ENCODE measurements at places on chromosomes 6 and 20. TPM values are rescaled to one million over a fixed set of nuclear protein-coding genes. Genes with fewer than 3 reads are reported as not detected.
A peak's percentile ranks its signal among the peaks of the same experiment; 100 is the strongest.

Gene ZFP57
- 0.05 TPM for polyA plus RNA-seq

Gene SLC22A7
- 0.16 TPM for polyA plus RNA-seq

Gene HTR1E
- polyA plus RNA-seq: not detected

Gene TREM1
- 1.9 TPM for polyA plus RNA-seq

Gene KHDC1L
- polyA plus RNA-seq: 2.8 TPM

Gene ABHD12
- 28.8 TPM for polyA plus RNA-seq

Gene SYCP2L
- 0.43 TPM for polyA plus RNA-seq

Gene REM1
- polyA plus RNA-seq: 1.2 TPM

Gene EPB41L2
- polyA plus RNA-seq: 22.4 TPM

Gene TRIM15
- polyA plus RNA-seq: 0.59 TPM

- no peak for DNase-seq
- no peaks in the 10 kb centered on the region for H3K4me1 ChIP-seq
- H3K27ac ChIP-seq: no peak overlapping the region
- no peaks in the 10 kb centered on the region for H3K27me3 ChIP-seq
- H3K36me3 ChIP-seq: no peaks in the 10 kb centered on the region
Observed at GRCh38 chr6:89597988-89598387, 40.6 kb downstream of the LYRM2 start.

- H3K27ac ChIP-seq: no peak overlapping the region
- DNase-seq: no peak
- H3K36me3 ChIP-seq: no peaks in the 10 kb centered on the region
- no peak overlapping the region for H3K4me3 ChIP-seq
- no peaks in the 10 kb centered on the region for H3K27me3 ChIP-seq
Observed at GRCh38 chr6:43708860-43709653, 21.5 kb upstream of the MRPS18A start.

GRCh38 chr6:44926556-44926955 is 401.6 kb upstream of the RUNX2 start:
- no peaks in the 10 kb centered on the region for H3K27me3 ChIP-seq
- H3K36me3 ChIP-seq: no peaks in the 10 kb centered on the region
- H3K4me3 ChIP-seq: no peak overlapping the region
- H3K27ac ChIP-seq: no peak overlapping the region
- H3K4me1 ChIP-seq: no peaks in the 10 kb centered on the region
- DNase-seq: no peak

DNA sequence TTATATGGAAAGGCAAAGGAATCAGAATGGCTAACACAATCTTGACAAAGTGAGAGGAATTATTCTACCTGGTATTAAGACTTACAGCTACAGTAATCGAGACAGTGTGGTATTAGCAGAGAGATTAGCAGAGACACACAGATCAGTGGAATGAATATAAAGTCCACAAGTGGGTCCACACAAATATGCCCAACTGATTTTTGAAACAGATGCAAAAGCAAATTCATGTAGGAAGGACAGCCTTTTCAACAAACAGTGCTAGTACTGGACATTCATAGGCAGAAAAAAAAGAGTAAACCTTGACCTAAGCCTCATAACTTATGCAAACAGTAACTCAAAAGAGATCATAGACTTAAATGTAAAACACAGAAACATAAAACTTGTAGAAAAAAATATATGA is 22.6 kb downstream of the HACE1 start:
- no peaks in the 10 kb centered on the region for H3K4me1 ChIP-seq
- H3K27me3 ChIP-seq: no peaks in the 10 kb centered on the region
- H3K27ac ChIP-seq: no peak overlapping the region
- no peak for DNase-seq
- H3K4me3 ChIP-seq: no peak overlapping the region
- peaks cover 14% of the 10 kb centered on the region for H3K36me3 ChIP-seq

DNA sequence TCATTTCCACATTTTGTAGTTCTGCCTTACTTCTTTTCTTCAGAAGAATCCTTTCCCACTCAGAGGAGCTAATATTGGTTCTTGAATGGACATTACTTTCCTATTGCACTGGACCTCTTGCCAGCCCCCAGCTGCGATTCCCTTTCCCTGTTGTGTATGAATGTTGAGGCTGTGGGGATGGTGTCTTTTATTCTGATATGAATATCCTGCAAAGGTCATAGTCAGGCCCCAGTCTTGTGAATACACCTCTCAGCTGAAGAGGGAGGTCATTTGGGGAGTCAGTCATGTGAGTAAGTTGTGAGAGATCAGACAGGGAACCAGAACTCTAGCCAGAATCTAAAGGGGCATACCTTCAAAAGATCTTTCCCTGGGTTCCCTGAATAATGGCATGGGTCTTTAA is 32.6 kb upstream of the OSTM1 start:
- no peaks in the 10 kb centered on the region for H3K36me3 ChIP-seq
- no peaks in the 10 kb centered on the region for H3K4me1 ChIP-seq
- no peak overlapping the region for H3K4me3 ChIP-seq
- no peak overlapping the region for H3K27ac ChIP-seq
- peaks cover 36% of the 10 kb centered on the region for H3K27me3 ChIP-seq

- DNase-seq: peak; percentile 81
- no peaks in the 10 kb centered on the region for H3K36me3 ChIP-seq
- H3K27me3 ChIP-seq: peaks cover 62% of the 10 kb centered on the region
- no peak overlapping the region for H3K27ac ChIP-seq
- peaks cover 6% of the 10 kb centered on the region for H3K4me1 ChIP-seq
Observed at GRCh38 chr20:2688041-2688591, 4.5 kb upstream of the EBF4 start.

GRCh38 chr6:1464781-1465370 is 75.5 kb downstream of the FOXF2 start:
- DNase-seq: no peak
- no peak overlapping the region for H3K27ac ChIP-seq
- no peak overlapping the region for H3K4me3 ChIP-seq
- no peaks in the 10 kb centered on the region for H3K36me3 ChIP-seq

DNA sequence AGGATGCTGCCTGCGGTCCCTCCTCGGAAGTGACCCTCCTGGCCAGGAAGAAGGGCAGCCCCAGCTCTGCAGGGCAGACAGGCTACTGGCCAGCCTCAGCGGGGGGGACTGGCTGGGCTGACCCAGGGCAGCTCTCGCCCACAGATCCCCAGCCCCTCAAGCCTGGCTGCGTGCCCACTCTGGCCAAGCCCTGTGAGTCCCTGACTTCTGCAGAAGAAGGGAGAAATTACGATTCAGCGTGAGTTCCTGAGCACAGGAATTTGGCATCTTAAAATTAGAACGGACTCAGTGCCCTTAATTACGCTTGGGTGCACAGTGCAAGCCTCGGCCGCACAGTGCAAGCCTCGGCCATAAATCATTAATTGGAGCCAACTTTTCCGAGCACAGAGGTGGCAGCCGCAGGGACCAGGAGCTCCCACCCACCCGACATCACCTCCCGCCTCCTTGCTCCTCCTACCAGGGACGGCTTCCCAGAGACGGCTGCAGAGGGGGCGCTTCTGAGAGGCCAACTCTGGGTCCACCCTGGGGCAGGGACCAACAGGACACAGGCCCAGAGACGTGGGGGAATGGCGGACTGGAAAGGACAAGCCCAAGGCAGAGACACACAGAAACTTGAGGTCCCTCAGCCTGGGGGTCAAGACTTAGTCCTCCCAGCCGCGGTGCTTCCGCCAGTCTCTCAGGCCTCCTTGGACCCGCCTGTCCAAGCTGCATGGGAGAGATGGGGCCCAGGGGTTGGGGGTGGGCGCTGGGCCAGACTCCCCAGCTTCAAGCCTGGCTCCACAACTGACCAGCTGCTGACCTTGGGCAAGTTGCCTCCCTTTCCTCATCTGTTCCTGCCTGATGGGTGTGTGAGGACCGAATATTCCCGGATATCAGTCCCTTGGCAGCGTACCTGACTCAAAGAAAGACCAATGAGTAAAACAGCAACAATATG is 165.4 kb downstream of the TAF4 start:
- DNase-seq: no peak
- peaks cover 4% of the 10 kb centered on the region for H3K27me3 ChIP-seq
- H3K4me3 ChIP-seq: no peak overlapping the region
- no peaks in the 10 kb centered on the region for H3K36me3 ChIP-seq
- no peaks in the 10 kb centered on the region for H3K4me1 ChIP-seq

DNA sequence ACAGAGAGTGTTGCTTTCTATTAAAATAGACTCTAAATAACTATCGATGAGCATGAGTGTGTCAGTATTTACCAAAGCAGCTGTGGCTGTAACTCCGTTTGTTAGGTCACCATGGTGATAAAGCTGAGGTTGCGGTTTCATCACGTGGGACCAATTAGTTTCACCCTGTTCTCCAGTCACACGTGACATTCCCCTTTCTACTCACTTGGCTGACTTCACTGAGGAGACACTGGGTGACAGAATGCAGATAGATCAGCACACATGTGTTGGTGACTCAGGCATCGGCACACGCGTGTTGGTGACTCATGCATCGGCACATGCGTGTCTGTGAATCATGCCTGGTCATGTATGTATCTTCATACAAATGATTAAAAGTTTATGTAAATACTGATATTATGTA is 285.4 kb downstream of the THBS2 start:
- no peak overlapping the region for H3K4me3 ChIP-seq
- H3K4me1 ChIP-seq: no peaks in the 10 kb centered on the region
- H3K27me3 ChIP-seq: no peaks in the 10 kb centered on the region
- H3K36me3 ChIP-seq: no peaks in the 10 kb centered on the region
- DNase-seq: no peak

- DNase-seq: no peak
- no peak overlapping the region for H3K27ac ChIP-seq
- no peaks in the 10 kb centered on the region for H3K36me3 ChIP-seq
- no peaks in the 10 kb centered on the region for H3K4me1 ChIP-seq
- H3K27me3 ChIP-seq: no peaks in the 10 kb centered on the region
Observed at GRCh38 chr6:129646642-129647041, 63.3 kb downstream of the ARHGAP18 start.

DNA sequence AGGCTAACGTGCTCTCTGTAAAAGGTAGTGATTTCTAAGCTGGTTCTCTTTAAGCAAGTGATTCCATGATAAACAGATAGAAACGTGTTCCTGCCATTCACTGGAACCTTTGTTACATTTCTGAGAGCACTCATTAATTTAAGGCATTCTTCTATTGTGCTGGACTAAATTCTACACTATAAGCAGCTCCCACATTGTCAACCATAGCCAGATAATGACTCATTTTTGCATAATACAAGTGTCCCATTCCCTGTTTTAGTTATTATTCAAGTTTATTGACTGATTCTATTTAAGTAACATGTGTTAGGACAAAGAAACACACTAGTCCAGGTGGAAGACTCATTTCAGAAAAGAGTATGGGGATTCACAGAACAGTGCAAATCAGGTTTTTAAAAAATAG is 13.5 kb upstream of the XRN2 start:
- no peaks in the 10 kb centered on the region for H3K36me3 ChIP-seq
- H3K4me3 ChIP-seq: no peak overlapping the region
- H3K4me1 ChIP-seq: no peaks in the 10 kb centered on the region
- no peak for DNase-seq

DNA sequence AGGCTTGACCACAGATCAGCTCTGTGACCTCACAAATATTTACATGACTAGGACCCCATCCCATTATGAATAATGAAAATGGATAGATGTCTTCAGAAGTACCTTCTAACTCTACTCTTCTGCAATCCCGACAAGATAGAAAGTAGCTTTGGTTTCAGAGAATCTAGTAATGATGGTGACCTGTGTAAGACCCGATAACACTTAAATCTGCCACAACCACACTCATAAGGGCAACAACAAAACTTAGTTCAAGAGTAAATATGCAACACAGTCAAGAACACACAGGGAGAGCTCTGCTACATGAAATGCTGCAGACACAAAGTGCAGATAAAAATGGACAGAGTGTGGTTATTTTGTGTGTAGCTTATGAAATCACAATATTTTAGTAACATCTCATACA is 9.6 kb downstream of the CHD6 start:
- DNase-seq: no peak
- no peaks in the 10 kb centered on the region for H3K36me3 ChIP-seq
- H3K27ac ChIP-seq: no peak overlapping the region
- no peaks in the 10 kb centered on the region for H3K27me3 ChIP-seq
- no peaks in the 10 kb centered on the region for H3K4me1 ChIP-seq

- no peak for DNase-seq
- H3K27me3 ChIP-seq: no peaks in the 10 kb centered on the region
- no peak overlapping the region for H3K4me3 ChIP-seq
- no peaks in the 10 kb centered on the region for H3K36me3 ChIP-seq
- H3K4me1 ChIP-seq: peaks cover 69% of the 10 kb centered on the region
Observed at GRCh38 chr6:14660806-14661579, 543.4 kb downstream of the CD83 start.

- no peaks in the 10 kb centered on the region for H3K36me3 ChIP-seq
- H3K27ac ChIP-seq: no peak overlapping the region
- no peak for DNase-seq
Observed at GRCh38 chr20:57714409-57715267, 4.8 kb upstream of the PMEPA1 start.

Data from thymus (tissue), 14 donors.